ENCODE measurements at places on chromosomes 13 and 19.
A peak's percentile ranks its signal among the peaks of the same experiment; 100 is the strongest.

- DNase-seq: peak; percentile 70
These were observed 3.9 kb downstream of the TMEM147 start for GRCh38 chr19:35549174-35549788.

- DNase-seq: no peak
These were observed 776.4 kb upstream of the ATXN8OS start for GRCh38 chr13:69331245-69331644.

- no peak for DNase-seq
These were observed 29.0 kb downstream of the GPX4 start for GRCh38 chr19:1132552-1133383.

- DNase-seq: no peak
These were observed 3.3 kb downstream of the KHSRP start for GRCh38 chr19:6421075-6422014.

GRCh38 chr13:48790199-48790598, 136.5 kb downstream of the CYSLTR2 start:
- DNase-seq: no peak

DNA sequence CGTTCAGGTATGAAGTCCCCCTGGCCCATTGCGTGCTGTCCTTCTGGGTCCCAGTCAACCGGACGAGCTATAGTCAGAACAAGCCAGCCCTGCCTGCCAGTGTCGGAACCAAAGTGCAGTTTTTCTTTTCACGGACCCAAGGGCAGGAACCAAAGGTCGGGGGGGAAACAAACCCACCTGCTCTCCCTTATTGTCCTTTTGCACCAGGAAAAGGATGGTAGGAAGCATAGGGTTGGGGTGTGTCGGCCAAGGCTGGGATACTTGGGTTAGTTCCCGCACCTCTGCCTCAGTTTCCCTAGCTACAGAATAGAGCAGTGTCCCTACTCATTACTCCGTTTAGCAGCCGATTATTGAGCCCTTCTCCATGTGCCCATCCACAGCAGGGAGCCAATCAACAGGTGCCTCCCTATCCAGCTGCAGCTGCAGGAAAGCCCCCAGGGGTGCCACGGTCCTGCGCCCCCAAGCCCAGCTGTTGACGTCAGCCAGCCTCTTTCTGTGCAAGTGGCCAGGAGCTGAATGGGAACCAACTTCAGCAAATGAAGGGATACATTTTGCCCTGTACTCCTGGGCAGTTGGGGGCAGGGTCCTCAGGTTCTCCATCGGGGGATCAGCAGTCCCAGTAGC, 9.4 kb upstream of the SLC25A42 start:
- no peak for DNase-seq

DNA sequence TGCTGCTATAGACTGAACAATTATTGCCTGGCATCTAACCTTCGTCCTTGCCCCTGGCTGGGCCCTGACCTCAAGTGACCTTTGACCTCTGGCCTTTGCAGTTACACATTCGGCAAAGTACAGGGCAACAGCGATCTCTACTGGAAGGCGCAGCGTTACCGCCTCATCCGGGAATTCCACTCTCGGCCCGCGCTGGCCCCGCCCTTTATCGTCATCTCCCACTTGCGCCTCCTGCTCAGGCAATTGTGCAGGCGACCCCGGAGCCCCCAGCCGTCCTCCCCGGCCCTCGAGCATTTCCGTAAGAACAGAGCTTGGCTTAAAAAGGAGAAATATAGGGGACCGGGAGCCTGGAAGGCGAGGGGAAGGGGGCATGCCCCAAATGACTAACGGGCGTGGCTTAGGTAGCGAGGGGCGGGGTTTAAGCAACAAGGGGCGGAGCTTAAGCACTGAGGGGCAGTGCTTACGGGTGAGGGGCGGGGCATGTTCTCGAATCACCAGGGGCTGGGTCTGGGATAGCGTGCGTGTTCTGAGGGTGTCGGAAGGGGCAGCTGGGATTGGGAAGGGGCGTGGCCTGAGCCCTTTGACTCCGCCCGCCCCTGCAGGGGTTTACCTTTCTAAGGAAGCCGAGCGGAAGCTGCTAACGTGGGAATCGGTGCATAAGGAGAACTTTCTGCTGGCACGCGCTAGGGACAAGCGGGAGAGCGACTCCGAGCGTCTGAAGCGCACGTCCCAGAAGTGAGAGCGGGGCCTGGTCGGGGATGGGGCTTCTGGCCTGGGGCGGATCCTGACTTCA, 52.7 kb downstream of the TRPM4 start:
- DNase-seq: no peak

DNA sequence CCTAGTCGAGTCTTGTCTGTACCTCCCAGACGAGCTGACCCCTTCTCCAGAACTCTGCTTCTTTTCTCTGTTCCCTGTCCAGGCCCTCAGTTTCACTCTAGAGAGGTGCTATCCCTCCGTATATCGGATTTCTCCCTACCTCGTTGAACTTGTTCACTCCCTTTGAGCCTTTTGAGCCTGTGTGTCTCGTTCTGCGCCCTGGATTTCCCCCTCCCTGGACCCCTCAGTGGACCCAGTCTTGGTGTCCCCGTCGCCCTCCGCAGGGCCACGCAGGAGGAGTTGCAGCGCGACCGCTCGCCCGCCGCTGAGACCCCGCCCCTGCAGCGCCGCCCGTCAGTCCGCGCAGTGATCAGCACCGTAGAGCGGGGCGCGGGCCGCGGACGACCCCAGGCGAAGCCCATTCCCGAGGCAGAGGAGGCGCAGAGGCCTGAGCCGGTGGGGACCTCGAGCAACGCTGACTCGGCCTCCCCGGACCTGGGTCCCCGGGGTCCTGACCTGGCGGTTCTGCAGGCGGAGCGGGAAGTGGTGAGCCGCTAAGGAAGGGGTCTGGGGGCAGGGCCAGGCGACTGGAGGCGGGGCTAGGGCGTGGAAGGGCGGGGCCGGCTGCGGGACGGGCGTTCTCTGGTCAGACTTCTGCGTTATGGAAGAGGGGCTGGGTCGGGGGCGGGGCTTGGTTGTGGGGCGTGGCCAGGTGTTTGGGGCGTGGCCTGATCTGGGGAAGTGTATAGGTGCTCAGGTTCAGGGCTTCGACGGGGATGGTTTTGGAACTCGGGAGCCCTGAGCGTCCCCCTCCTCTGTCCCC, 5.5 kb downstream of the EPS8L1 start:
- peak; percentile 60 for DNase-seq

DNA sequence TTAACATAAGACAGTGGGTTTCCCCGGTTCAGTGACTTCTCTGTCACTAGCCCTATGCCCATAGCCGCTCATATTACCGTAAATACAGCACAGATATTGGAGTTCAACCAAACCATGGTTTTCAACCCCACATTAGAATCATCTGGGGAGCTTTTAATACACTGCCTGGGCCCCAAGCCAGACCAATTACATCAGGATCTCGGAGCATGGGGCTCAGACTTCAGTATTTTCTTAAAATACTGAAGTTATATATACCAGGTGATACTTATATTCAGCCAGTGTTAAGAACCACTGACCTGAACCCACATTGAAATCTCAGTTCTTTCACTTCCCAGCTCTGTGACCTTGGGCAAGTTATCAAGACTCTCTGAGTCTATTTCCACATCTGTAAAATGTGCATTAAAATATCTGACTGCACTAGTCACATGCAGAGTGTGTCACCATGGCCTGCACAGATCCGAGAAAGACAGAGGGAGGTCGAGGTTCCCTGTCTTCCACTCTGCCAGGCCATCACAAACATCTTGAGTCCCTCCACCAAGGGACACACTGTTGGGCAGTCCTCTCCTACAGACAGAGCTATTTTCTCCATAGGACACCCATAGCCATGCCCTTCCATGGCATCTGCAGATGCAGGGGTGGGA, 32.2 kb upstream of the IPO5 start:
- DNase-seq: no peak

DNA sequence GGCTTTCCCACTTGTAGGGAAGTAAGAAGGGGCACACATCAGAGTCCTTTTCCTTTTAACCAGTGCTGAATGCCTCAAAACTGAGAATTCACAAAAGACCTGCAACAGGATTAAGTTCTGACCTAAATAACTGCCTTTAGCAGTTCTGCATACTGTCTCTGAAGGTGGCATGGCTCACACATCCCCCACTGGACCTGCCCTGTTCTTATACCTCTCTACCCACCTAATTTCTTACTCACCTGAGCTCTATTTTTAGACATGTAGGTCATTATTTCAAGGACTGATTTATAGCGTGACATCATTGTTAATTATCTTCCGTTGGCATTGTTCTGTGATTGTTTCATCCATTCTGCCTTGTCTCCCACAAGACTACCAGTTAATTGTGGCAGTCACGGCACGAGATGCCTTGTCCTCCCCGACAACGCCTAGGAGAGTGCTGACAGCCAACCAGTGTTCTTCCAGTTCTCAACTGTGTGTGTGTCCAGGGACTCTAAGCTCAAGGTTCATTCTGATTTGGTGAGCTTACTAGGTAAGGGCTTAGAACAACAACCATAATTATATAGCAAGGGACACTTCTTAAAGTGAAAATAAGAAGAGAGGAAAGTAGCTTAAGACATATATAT, 27.1 kb upstream of the UBL3 start:
- DNase-seq: no peak

GRCh38 chr13:98786023-98786422, 33.6 kb upstream of the SLC15A1 start:
- DNase-seq: no peak

DNA sequence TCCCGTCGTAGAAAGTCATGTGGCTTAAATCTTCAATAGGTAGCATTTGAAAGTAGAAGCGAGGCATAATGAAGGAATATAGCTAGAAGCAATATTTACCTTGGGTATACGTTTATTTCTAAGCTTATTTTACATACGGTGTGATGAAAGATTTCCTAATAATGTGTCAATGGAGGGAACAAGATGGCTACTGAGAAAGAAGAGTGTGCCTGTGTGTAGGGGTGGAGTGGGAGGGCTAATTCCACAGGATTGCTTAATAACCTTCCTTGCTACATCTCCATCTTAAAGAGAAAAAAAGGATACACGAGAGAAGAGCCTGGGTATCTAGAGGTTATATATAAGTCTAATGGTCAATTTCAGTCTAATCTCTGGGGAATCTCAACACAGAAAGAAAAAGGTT, 2.0 kb downstream of the SPART start:
- DNase-seq: peak; percentile 52

- DNase-seq: no peak
These were observed 14.2 kb downstream of the FBXO46 start for GRCh38 chr19:45716359-45717130.

DNA sequence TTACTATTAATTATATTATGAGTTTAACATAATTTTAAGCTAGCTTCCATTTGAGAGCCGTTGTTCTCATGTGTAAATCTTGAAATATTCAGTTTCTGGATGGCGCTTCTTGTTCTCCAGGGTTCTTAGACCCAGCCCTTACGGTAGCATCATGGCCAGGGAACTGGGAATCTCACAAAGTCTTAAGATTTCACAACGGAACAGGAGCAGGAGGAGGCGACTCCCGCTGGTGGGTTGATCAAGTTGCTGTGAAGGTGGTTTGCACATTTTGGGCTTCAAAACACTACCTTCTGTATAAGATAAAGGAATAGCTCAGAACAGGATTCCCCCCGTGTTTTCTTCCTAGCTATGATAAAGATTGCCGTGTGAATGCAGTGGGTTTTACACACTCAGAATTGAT, 2.8 kb downstream of the NAXD start:
- DNase-seq: no peak

DNA sequence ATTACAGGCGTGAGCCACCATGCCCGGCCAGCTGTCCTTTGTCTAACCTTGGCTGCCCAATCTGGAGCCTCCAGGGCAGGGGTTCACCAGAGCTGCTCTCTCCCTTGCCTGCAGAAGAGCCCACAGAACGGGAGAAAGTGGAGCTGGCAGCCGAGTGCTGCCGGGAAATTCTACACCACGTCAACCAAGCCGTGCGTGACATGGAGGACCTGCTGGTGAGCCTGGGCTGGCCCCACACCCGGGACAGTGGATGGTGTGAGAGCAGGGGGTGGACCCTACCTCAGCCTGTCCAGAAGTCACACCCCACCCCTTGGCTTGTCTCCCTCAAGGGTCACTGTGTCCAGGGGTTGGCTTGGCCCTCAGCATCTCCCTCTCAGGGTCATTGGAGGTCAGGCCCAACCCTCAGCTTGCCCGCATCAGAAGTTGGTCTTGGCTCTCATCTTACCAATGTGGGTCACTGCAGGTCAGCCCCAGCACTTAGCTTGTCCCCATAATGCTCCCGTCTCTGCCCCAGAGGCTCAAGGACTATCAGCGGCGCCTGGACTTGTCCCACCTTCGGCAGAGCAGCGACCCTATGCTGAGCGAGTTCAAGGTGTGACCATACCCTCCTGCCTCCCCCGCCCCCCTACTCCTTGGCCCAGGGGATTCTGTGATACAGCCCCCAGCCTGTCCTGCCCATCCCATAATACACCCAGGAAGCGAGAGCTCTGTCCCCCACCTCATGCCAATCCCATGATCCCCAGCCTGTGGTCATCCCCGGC, 20.4 kb downstream of the ARHGEF1 start:
- no peak for DNase-seq

- DNase-seq: peak; percentile 36
These were observed 1.1 kb downstream of the COMP start for GRCh38 chr19:18789883-18790565.

DNA sequence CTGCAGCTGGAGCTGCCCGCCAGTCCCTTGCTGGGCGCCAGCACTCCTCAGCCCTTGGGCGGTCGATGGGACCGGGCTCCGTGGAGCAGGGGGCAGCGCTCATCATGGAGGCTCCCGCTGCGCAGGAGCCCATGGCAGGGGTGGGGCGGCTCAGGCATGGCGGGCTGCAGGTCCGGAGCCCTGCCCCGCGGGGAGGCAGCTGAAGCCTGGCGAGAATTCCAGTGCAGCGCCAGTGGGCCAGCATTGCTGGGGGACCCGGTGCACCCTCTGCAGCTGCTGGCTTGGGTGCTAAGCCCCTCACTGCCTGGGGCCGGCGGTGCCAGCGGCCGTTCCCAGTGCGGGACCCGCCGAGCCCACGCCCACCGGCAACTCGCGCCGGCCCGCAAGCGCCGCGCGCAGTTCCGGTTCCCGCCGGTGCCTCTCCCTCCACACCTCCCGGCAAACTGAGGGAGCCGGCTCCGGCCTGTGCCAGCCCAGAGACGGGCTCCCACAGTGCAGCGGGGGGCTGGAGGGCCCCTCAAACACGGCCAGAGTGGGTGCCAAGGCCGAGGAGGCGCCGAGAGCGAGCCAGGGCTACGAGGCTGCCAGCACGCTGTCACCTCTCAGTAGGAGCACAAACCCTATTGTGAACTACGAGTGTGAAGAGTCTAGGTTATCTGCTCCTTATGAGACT, 687.1 kb downstream of the PCDH17 start:
- DNase-seq: no peak

- DNase-seq: peak; percentile 15
These were observed 65.8 kb upstream of the SLITRK6 start for GRCh38 chr13:85864963-85865530.

- DNase-seq: no peak
These were observed 332.2 kb downstream of the TEX29 start for GRCh38 chr13:111652676-111653075.

DNA sequence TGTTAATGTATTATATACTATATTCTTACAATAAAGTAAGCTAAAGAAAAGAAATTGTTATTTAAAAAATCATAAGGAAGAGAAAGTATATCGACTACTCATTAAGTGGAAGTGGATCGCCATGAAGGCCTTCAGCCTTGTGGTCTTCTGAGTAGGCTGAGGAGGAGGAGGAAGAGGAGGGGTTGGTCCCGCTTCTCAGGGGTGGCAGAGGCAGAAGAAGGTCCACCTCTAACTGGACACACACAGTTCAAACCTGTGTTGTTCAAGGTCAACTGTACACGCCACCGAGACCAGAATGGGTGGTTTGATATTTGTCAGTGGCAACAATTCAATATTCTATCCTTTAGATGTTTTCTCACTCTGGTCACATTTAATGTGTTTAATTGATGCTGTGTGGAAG, 67.2 kb downstream of the ALOX5AP start:
- DNase-seq: no peak

Measured in EL (cell line).